ENCODE measurements at places on chromosomes 3 and 15.

DNA sequence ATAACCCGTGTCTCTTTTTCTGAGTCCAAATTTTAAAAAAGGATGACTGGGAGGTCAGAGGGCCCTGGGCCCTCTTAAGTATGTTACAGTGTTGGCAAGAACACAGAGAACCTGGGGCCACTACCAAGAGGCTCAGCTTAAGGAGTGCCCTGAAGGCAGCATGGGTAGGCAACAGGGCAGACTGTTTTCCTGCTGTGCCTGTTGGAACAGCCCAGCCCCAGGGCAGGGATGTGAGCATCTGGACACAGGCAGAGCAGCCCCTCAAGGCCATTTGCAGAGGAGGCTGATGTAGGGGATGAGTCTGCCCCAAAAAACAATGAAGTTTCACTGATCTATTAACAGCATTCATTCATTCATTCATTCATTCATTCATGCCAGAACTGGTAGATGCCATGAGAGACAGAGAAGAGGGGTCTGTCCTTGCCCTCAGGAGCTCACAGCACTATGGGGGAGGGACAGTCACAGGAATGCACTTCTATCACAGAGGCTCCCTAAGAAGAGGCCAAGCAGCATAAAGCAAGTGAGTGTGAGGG is 2.2 kb upstream of the LTF start:
- no peak for DNase-seq

- DNase-seq, result no peak
These were observed 20.5 kb downstream of the RBPMS2 start for GRCh38 chr15:64754663-64755426.

GRCh38 chr3:63972196-63972595 is 51.1 kb downstream of the PSMD6 start:
- no peak for DNase-seq

GRCh38 chr3:14548321-14548729 is 8.2 kb upstream of the GRIP2 start:
- peak; percentile 47 for DNase-seq

DNA sequence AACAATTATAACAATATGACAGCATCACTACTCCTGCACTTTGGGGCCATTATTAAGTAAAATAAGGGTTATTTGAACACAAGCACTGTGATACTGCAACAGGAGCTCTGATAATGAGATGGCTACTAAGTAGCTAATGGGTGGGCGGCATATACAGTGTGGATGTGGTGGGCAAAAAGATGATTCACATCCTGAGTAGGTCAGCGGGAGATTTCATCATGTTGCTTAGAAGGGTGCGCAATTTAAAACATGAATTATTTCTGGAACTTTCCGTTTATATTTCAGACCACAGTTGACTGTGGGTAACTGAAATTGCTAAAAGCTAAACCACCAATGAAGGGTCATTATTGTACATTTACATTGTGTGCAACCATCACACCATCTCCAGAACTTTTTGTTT is 42.3 kb downstream of the FBXO22 start:
- no peak for DNase-seq

GRCh38 chr3:48268381-48268935 is 27.6 kb downstream of the ZNF589 start:
- DNase-seq, result no peak

- no peak for DNase-seq
These were observed 52.6 kb downstream of the TBC1D2B start for GRCh38 chr15:78024883-78025282.

- DNase-seq, result no peak
These were observed 76.3 kb upstream of the MLF1 start for GRCh38 chr3:158494673-158495072.

GRCh38 chr15:79172801-79173460 is 82.4 kb upstream of the RASGRF1 start:
- no peak for DNase-seq

GRCh38 chr3:197258168-197258755 is 40.1 kb downstream of the DLG1 start:
- no peak for DNase-seq
